Left ventricle myocardium superior (tissue), 1 donor: ENCODE measurements at places on chromosomes 2 and 18. TPM values are rescaled to one million over a fixed set of nuclear protein-coding genes. Genes with fewer than 3 reads are reported as not detected.

Gene CNDP1
- not detected for total RNA-seq

Gene OR6B2
- total RNA-seq, result not detected

Gene LYG1
- total RNA-seq, result 0.77 TPM

Gene TUBB8B
- not detected for total RNA-seq

Gene SPATA3
- not detected for total RNA-seq

Gene MAP2
- total RNA-seq, result 3.4 TPM

Gene SERPINB3
- total RNA-seq, result not detected

Gene CSRNP3
- total RNA-seq, result 4.2 TPM

Gene KIF5C
- total RNA-seq, result 0.52 TPM

Gene RNF144A
- total RNA-seq, result 15.6 TPM

Gene MROH2A
- not detected for total RNA-seq

Gene HRH4
- total RNA-seq, result 0.17 TPM

Gene VAPA
- total RNA-seq, result 205 TPM

Gene CKAP2L
- total RNA-seq, result 0.10 TPM

Gene MRO
- total RNA-seq, result 4.0 TPM

Gene CYS1
- 3.0 TPM for total RNA-seq

Gene GAREM1
- 20.8 TPM for total RNA-seq

Gene REG1B
- total RNA-seq, result not detected

Gene TCF7L1
- 7.1 TPM for total RNA-seq

Gene TMEM169
- 0.15 TPM for total RNA-seq
